ENCODE measurements at places on chromosomes 5 and 9.
A peak's percentile ranks its signal among the peaks of the same experiment; 100 is the strongest.

- H3K4me1 ChIP-seq = no peaks in the 10 kb centered on the region
- DNase-seq = no peak
- no peaks in the 10 kb centered on the region for H3K36me3 ChIP-seq
- no peak overlapping the region for H3K27ac ChIP-seq
- H3K27me3 ChIP-seq = peaks cover 67% of the 10 kb centered on the region
Observed at GRCh38 chr5:112355058-112355685, 63.9 kb downstream of the EPB41L4A start.

- H3K27ac ChIP-seq = no peak overlapping the region
- H3K4me3 ChIP-seq = no peak overlapping the region
- no peaks in the 10 kb centered on the region for H3K4me1 ChIP-seq
- no peaks in the 10 kb centered on the region for H3K27me3 ChIP-seq
- no peaks in the 10 kb centered on the region for H3K36me3 ChIP-seq
Observed at GRCh38 chr9:123319541-123320339, 36.3 kb upstream of the CRB2 start.

DNA sequence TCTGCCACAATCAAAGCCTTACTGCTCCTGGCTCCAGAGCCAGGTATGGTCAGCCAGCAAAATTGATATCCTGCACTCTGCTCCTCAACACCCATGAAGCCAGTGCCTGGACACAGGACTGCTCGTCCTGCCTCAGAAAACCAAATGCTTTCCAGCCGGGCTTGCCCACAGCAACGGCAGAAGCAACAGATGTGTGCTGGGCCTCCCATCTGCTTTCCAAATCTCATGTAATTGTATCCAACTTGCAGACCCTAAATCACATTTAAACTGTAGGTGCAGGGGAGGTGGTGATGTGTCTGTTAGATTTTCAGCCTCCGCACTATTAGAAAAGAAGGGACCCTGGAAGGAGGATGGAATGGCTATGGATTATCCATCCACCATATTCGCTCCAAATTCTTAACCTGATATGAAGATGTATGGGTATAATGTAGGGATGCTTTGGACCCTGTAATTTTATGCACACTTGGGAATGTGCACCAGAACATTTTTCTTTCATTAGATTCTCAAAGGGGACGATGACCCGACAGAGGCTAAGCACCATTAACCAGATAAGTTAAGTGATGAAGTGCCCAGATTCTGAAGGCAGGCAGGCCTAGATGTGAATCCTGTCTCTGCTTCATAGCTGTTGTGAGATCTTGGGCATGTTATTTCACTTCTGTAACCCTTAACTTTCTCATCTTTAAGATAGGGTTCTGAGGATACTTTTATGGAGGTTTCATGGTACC, 58.2 kb downstream of the EXOSC2 start:
- no peaks in the 10 kb centered on the region for H3K4me1 ChIP-seq
- H3K27me3 ChIP-seq = no peaks in the 10 kb centered on the region
- no peak for DNase-seq
- no peak overlapping the region for H3K27ac ChIP-seq
- no peaks in the 10 kb centered on the region for H3K36me3 ChIP-seq

- H3K4me3 ChIP-seq = no peak overlapping the region
- H3K27me3 ChIP-seq = no peaks in the 10 kb centered on the region
- H3K4me1 ChIP-seq = no peaks in the 10 kb centered on the region
- no peak for DNase-seq
- H3K27ac ChIP-seq = no peak overlapping the region
Observed at GRCh38 chr9:14935106-14935751, 25.0 kb upstream of the FREM1 start.

GRCh38 chr9:13282998-13283397, 3.5 kb upstream of the MPDZ start:
- H3K4me1 ChIP-seq = no peaks in the 10 kb centered on the region
- DNase-seq = no peak
- no peaks in the 10 kb centered on the region for H3K36me3 ChIP-seq
- no peaks in the 10 kb centered on the region for H3K27me3 ChIP-seq
- H3K27ac ChIP-seq = no peak overlapping the region

DNA sequence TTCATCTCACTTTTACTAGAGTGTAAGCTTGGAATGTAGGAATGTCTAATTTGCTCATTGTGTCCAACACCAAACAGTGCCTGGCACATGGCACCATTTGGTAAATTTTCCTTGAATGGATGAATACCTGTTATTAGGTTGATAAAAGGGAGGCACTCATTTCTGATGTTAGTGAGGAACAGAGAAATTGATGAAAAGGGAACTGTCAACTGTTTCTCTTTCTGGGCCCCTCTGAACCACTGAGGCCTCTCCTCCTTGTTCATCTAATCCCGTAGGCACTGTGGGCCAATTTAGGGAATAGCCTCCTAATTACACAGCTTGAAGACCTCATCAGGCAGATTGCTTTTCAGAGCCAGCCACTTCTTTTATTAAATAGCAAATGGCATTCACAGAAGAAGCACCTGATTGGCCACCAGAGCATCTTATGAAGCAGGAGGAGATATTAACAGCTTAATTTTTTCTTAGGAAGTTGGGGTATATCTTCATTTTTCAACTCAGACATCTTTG, 22.6 kb downstream of the MRRF start:
- no peaks in the 10 kb centered on the region for H3K4me1 ChIP-seq
- no peak for DNase-seq
- no peak overlapping the region for H3K27ac ChIP-seq
- peaks cover 20% of the 10 kb centered on the region for H3K36me3 ChIP-seq
- no peaks in the 10 kb centered on the region for H3K27me3 ChIP-seq

GRCh38 chr5:136242611-136243010, 49.6 kb upstream of the SMIM32 start:
- H3K4me3 ChIP-seq = no peak overlapping the region
- no peak overlapping the region for H3K27ac ChIP-seq
- no peak for DNase-seq
- H3K36me3 ChIP-seq = no peaks in the 10 kb centered on the region
- H3K4me1 ChIP-seq = no peaks in the 10 kb centered on the region
- H3K27me3 ChIP-seq = peaks cover 8% of the 10 kb centered on the region

GRCh38 chr9:91571036-91571435, 147.4 kb upstream of the NFIL3 start:
- H3K27ac ChIP-seq = no peak overlapping the region
- H3K27me3 ChIP-seq = no peaks in the 10 kb centered on the region
- H3K4me1 ChIP-seq = no peaks in the 10 kb centered on the region

DNA sequence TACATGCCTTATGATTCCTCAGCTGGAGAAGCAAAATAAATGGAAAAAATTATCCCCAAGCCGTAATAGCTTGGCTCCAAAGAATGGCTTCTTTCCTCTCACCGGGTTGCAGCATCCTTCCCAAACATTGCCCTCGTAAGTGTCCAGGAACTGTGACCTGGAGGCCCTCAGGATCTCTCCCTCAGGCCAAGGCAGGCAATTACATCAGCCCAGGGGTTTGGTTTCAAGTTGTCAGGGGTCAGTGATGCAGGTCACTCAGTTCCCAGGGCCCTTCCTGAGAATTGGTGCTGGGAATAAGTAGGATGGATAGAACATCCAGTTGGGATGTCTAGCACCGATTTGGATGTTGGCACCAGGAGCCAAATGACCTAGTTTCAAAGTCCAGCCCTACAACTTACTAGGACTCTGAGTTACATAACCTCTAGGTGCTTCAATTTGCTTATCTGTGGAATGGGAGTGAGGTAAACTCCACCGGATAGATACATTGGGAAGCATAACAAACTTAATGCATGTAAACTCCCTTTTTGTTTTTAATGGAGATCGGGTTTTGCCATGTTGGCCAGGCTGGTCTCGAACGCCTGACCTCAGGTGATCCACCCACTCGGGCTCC, 133.5 kb upstream of the DAP start:
- no peaks in the 10 kb centered on the region for H3K27me3 ChIP-seq
- H3K4me1 ChIP-seq = peaks cover 22% of the 10 kb centered on the region
- H3K4me3 ChIP-seq = no peak overlapping the region
- no peak overlapping the region for H3K27ac ChIP-seq
- no peaks in the 10 kb centered on the region for H3K36me3 ChIP-seq

DNA sequence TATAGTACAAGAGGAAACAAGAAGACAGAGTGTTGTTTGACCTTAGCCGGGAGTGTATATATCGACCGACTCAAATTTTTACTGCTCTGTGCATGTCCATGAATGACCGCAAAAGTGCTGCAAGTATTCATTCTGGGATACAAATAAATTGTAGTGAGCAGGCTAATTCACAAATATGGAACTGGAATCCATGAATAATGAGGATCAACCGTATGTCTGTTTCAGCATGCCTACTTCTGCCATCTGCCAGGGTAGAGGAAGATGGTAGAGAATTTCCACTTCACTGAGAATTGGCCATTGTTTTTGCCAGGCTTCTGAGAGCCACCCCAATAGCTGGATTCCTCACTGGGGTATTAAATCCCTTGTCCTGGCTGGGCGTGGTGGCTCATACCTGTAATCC, 8.5 kb upstream of the RALGPS1 start:
- no peaks in the 10 kb centered on the region for H3K4me1 ChIP-seq
- H3K36me3 ChIP-seq = no peaks in the 10 kb centered on the region
- H3K4me3 ChIP-seq = no peak overlapping the region
- no peak overlapping the region for H3K27ac ChIP-seq

GRCh38 chr9:122978601-122979000, 37.8 kb downstream of the RABGAP1 start:
- peaks cover 3% of the 10 kb centered on the region for H3K4me1 ChIP-seq
- no peaks in the 10 kb centered on the region for H3K36me3 ChIP-seq
- peak; percentile 4 for DNase-seq
- no peak overlapping the region for H3K4me3 ChIP-seq

- no peaks in the 10 kb centered on the region for H3K27me3 ChIP-seq
- DNase-seq = no peak
- no peak overlapping the region for H3K4me3 ChIP-seq
Observed at GRCh38 chr5:10124287-10124686, 125.4 kb downstream of the ATPSCKMT start.

- no peaks in the 10 kb centered on the region for H3K4me1 ChIP-seq
- H3K27me3 ChIP-seq = no peaks in the 10 kb centered on the region
- H3K36me3 ChIP-seq = no peaks in the 10 kb centered on the region
- no peak overlapping the region for H3K4me3 ChIP-seq
- DNase-seq = no peak
Observed at GRCh38 chr9:35415402-35416097, 74.4 kb upstream of the RUSC2 start.

DNA sequence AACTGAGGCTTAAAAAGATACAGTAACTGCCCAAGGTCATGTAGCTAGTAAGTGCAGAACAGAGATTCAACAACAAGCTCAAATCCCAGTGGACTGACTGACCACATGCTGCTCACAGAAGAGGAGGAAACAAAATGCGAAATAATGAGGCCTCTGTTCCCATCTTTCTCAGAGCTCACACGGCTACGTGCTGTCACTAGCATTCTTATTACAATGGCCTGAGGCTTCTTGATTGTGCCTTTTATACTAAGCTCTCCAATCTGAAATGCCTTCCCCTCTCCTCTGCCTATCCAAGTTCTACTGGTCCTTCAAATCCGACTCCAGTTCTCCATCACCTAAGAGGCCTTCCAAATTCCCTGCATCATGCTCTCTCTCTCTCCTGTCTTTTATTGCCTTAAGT, 26.0 kb downstream of the SGTB start:
- H3K27me3 ChIP-seq = no peaks in the 10 kb centered on the region
- H3K36me3 ChIP-seq = no peaks in the 10 kb centered on the region
- no peak overlapping the region for H3K27ac ChIP-seq
- no peaks in the 10 kb centered on the region for H3K4me1 ChIP-seq

DNA sequence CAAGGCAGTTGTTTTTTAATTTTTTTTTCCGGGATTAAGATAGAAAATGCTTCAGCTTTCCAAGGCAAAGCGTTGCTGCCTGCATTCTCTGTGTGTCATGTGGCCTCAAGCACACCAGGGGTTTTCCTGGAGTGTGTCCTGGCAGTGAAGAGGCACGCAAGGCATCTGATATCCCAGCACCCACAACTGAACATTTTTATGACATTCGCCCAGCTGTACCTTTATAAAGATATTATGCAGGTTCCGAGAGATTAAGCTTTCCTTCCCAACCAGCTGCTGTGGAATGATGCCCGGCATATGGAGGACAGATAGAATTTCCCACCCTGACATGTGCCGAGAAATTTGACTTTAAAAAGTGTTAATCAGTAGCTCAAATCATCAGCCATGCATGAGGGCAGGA, 205.6 kb downstream of the GADD45G start:
- no peaks in the 10 kb centered on the region for H3K4me1 ChIP-seq
- H3K27me3 ChIP-seq = peaks cover 4% of the 10 kb centered on the region
- no peak overlapping the region for H3K4me3 ChIP-seq
- no peak for DNase-seq
- no peak overlapping the region for H3K27ac ChIP-seq
- no peaks in the 10 kb centered on the region for H3K36me3 ChIP-seq

GRCh38 chr9:115939065-115939765, 214.4 kb upstream of the PAPPA start:
- H3K27ac ChIP-seq = no peak overlapping the region
- DNase-seq = peak; percentile 62
- H3K36me3 ChIP-seq = no peaks in the 10 kb centered on the region
- no peak overlapping the region for H3K4me3 ChIP-seq
- H3K4me1 ChIP-seq = peaks cover 24% of the 10 kb centered on the region
- H3K27me3 ChIP-seq = no peaks in the 10 kb centered on the region

- peaks cover 15% of the 10 kb centered on the region for H3K4me1 ChIP-seq
- no peaks in the 10 kb centered on the region for H3K36me3 ChIP-seq
- H3K27ac ChIP-seq = no peak overlapping the region
- H3K27me3 ChIP-seq = no peaks in the 10 kb centered on the region
Observed at GRCh38 chr5:96566833-96567587, 95.2 kb upstream of the CAST start.

DNA sequence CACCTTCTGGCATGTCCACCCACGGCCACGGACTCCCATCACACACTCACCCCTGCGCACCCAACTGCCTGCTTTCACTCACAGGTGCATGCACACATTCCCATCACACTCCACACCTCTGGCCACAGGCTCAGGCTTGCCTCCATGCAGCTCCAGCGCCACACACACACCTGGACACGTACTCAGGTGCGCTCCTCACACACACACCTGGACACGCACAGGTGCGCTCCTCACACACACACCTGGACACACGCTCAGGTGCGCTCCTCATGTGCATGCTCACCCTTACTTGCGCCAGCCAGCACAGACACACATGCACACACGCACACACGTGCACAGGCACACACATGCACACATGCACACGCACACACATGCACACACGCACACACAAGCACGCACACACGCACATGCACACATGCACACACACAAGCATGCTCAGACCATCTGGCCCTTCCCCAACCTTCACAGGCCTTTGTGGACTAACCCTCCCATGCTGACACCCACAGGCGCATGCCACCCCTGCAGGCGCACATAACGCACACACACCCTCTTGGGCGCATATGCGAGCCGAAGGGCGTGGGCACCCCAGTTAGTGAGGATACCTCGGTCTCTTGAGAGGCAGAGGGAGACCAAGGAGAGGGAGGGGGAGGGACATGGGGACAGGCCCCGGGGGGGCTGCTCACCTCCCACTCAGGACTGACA, 8.3 kb downstream of the GRIN1 start:
- no peaks in the 10 kb centered on the region for H3K36me3 ChIP-seq
- no peaks in the 10 kb centered on the region for H3K27me3 ChIP-seq
- no peak overlapping the region for H3K27ac ChIP-seq
- no peak for DNase-seq

DNA sequence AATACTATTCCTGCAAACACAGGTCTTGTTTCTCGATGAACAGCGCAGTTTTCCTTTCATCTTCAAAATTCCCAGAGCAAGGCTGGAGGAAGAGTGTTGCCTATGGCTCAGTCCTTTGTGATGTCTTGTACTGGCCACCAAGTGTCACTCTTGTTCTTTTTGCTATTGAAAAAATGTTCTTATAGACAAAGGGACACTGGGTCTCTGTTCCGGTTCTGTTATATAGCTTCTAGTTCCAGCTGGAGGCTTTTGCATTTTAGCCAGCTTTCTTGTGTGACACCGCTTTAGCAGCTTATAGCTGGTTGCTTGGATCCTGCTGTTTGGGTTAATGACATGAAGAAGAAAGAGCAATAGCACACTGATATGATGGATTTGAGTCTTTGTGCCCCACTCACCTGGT, 343.7 kb upstream of the KCNN2 start:
- no peaks in the 10 kb centered on the region for H3K36me3 ChIP-seq
- no peak overlapping the region for H3K27ac ChIP-seq
- DNase-seq = no peak
- no peaks in the 10 kb centered on the region for H3K27me3 ChIP-seq
- no peak overlapping the region for H3K4me3 ChIP-seq
- no peaks in the 10 kb centered on the region for H3K4me1 ChIP-seq
